Bronchial epithelial cell (primary cell): ENCODE measurements at places on chromosomes 16 and 17.

DNA sequence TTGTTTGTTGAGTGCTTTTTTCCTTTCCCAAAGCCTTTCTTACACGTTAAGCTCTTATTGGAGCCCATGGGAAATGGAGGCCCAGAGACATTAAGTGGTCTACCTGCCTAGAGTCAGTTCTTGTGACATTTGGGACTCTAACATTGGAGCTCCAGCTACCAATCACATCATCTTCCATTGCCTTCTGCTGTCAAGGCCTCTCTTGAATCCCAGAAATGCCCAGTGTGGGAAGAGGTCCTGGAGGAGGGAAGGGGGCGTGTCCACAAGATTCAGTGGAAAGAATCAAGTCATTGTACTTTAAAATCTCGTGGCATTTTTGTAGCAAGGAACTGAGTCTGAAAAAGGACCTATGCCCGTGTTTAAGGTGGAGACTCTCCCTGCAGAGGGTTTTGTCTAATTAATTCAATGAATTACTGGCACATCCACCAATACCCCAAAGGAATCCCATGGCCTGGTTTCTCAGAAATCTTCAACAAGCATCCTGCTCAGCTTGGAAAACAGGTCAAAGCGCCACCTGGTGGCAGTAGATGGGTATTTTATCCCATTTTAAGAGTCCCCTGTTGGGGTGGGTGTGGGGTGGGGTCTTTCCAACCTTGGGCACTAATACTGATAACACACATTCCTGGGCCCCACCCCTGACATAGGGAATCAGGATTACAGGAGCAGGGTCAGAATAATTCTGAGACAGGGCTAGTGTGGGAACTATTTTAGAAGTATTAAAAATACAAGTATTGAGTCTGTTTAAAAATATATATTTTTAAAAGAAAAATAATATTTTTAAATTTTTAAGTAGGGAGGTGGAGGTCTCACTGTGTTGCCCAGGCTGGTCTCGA is 24.6 kb downstream of the GPT2 start:
- DNase-seq = peak; percentile 49

DNA sequence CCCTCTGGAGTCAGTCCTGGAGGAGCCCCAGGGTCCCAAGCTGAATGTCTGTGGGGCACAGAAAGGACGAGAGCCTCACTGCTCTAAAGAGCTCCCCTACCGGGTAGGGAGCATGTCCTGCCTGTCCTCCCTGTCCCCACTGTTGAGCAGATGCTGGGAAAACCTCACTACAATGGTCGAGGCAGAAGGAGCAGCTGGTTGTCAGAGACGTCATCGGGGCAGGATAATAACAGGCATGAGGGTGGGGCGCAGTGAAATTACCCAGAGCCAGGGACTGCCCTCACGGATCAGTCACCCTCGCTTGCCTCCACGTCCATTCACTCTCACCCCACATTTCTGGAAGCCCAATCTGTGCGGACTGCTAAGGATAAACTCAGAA is 538 bp downstream of the TM4SF5 start:
- no peak for DNase-seq

GRCh38 chr16:51524555-51525373 is 373.7 kb upstream of the SALL1 start:
- DNase-seq = peak; percentile 39

DNA sequence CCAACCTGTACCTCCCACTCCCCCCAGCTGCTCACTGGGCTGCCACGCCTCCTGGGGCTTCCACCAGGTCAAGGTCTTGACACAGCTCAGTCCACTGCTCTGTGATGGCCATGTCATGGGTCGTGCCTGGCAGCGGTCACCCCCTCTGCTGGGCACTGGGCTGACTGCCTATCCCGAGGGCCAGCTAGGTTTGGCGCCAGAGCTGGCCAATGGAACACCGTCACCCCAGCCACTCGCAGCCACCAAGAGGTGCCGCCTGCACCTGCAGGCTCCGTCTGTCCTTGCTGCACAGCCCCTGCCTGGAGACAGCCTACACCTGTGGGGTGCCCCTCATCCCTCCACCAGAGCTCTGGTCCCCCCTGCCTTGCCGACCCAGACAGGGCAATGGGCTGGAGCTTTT is 4.5 kb upstream of the RAB40C start:
- no peak for DNase-seq

GRCh38 chr16:66479661-66480264 is 52.7 kb downstream of the BEAN1 start:
- DNase-seq = no peak

DNA sequence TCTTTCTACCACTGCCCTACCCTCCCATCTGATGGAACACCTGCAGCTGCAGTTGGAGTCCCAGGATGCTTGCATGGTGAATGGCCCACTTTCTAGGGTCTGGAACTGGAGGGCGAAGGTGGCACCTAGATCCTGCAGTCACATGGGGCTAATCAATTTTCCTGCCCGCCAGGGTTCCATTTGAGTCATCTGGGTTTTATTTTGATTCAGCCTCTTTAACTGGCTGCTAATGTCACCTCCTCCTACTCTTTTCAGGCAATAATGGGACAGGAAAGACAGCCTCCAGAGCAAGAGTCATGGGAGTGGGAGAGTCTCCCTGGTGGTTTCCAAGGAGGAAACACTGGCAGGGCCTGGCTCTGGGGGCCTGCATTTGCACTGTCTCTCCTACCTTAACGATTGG is 3.8 kb upstream of the TBKBP1 start:
- DNase-seq = no peak

- DNase-seq = no peak
Observed at GRCh38 chr16:51707666-51708065, 556.6 kb upstream of the SALL1 start.

GRCh38 chr16:50354629-50355456 is 13.9 kb downstream of the BRD7 start:
- DNase-seq = peak; percentile 18

GRCh38 chr16:58853854-58854791 is 120.0 kb upstream of the GOT2 start:
- DNase-seq = no peak

DNA sequence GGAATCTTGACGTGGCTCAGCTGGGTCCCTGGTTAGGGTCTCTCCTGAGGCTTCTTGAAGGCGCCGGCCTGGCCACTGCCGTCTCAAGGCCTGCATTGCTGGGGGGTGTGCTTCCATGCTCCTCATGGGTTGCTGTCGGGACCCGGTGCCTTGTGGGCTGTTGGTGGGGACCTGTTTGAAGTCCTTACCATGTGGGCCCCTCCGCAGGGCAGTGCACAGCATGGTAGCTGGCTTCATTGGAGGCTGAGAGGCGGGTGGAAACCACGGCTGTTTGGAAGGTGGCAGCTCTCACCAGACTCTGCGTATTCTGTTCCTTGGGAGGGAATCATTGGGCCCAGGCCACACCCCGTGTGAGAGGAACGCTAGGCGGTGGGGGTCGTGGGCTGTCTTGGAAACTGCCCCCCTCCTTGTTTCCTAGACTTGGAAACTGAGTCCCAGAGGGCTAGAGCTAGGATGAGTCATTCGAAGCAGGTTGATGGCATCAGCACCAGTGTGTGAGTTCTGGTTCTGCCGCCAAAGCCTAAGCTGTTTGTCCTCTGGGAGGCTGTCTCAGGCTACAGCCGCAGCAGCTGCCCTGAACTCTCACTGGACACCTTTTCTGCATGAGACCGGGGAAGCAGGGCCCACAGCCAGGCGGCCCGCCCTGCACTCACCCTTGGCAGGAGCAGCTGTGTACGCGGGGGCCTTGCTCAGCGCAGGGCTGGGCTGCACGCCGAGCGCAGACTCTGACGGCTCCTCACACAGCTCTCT is 35.2 kb downstream of the ZNF750 start:
- no peak for DNase-seq

DNA sequence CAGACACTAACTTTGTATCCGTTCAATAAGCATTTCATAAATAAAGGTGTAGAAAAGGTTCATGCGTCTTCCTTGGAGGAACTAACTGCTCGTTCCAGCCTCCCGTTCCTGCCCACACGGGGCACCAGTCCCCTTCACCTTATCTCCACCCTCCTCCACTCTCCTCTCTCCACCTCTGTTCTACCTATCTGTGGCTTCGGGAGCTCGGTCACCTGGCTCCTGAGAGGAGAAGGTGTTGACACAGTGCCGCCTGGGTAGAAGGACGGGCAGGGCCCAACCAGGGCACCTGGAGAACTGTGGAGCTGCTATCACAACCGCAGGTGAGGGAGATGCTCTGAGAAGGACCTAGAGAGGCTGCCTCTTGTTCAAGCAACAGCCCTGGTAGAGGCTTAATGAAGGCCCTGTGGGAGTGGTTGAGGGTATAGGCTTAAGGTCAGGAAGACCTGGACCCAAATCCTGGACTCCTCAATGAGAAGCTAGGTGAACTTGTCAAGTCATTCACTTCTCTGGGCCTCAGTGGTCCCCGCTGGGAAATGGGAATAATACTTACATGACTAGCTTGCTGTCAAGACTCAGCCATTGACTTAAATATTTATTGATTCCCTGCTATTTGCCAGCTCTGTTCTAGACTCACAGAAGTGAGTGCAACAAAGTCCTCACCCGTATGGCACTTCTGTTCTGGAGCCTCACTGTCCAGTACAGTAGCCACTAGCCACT is 9.6 kb upstream of the MINK1 start:
- no peak for DNase-seq

DNA sequence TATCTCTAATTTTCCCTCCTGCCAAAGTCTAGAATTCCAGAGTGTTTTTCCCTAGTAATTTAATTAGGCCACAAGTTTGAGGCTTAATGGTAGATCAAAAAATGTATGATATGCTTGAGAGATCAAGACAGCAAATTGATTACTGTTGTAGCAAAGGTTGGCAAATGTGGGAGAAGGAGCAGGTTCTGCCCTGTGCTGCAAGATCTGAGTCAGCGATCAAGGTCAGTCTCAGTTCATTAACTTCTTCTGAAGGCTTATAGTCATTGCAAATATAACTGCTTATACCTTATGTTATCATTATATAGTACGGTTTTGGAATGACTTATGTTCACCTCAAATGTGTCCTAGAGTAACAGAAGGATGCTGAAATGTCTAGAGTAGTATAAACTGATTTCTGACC is 231.1 kb upstream of the TBX2 start:
- peak; percentile 10 for DNase-seq

DNA sequence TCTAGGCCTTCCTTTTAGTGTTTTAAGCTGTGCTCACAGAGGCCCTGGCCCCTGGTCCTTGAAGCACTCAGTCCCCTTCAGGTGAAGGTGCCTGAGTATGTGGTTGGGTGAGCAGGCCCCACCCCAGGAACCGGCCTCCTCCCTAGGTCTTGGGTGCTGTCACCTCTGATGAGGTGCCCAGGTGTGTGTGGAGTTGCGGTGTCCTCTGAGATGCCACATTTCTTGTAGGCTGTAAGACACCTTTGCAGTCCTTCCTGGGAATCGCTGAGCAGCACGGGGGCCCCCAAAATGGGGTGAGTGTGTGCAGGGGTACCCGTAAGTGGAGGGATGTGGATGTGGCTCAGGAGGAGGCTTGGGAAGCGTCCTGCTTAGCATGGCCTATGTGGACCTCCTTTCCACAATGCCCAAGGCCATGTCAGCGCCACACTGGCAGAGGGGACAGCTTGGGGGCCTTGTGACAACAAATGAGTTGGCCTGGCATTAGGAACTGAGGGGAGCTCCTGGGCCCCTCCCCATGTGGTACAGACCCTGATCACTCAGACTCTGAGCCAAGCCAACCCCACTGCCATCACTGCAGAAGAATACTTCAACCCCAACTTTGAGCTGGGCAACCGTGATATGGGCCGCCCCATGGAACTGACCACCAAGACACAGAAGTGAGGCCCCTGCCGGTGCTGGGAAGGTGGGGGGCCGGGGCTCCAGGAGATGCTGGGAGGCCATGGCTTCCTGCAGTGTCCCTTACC is 11.2 kb downstream of the CORO6 start:
- DNase-seq = no peak

DNA sequence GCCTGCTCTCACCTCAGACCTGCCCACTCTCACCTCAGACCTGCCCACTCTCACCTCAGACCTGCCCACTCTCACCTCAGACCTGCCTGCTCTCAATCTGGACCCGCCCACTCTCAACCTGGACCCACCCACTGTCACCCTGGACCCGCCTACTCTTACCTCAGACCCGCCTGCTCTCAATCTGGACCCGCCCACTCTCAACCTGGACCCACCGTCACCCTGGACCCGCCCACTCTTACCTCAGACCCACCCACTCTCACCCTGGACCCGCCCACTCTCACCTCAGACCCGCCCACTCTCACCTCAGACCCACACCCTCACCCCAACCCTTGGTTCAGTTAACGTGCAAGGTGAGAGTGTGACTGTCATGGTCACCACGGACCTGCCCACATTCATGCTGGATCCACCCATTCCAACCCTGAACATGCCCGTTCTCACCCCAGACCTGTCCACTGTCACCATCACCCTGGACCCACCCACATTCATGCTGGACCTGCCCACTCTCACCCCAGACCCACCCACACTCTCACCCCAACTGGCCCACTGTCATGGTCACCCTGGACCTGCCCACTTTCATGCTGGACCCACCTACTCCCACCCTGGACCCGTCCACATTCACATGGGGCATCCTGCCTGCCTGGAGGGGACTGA is 31.2 kb upstream of the ENPP7 start:
- DNase-seq = no peak

- no peak for DNase-seq
Observed at GRCh38 chr17:66670206-66670605, 164.7 kb upstream of the CACNG5 start.

DNA sequence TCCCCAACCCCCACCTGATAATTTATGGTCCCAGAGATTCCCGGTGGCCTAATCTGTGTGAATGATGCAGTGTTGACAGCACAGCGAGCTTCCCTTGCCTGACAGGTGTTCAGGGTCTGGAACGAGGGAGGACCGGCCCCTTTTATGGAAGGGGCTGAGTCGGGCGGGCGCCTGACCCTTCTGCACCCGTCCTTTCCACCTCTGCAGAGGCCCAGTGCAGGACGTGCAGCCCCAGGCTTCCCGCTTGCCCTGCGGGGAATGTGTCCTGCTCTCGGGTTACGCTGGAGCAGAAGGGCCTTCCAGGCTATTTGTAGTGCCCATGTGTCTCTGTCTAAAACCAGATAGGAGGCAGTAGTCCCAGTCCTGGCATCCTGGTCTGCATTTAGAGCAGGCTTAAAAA is 16.2 kb downstream of the SMTNL2 start:
- DNase-seq = no peak

DNA sequence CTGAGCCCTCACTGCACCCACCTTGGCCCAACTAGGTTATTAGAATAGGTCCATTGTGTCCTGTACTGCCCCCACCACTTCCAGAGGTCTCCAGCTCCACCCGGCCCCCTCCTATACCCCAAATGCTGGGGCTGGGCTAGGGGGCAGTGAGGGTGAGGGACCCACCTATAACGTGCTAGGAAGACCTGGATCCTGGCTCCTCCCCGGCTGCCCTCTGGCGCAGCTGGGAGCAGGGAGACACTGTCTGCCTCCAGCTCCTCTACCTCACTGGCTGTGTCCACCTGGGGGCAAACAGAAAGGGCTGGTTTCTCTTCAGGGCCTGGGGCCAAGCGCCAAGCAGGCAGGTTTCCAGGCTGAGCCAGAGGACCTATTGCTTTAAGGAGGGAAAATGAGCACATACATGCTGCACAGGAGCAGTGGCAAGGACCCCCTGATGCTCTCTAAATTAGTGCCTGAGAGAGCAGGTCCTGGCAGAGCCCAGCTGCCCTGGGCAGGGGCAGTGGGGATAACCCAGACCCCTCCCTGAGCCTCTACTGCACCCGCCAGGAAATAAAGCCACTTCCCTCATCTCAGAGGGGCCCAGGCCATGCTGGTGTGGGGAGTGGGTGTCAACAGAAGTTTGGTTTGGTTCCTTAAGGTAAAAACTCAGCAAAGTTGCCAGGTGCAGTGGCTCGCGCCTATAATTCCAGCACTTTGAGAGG is 12.2 kb downstream of the TSPOAP1 start:
- DNase-seq = no peak
